ENCODE measurements at places on chromosomes 5 and 9. TPM values are rescaled to one million over a fixed set of nuclear protein-coding genes. Genes with fewer than 3 reads are reported as not detected.

Gene ANKDD1B
- total RNA-seq: not detected

Gene SLC22A5
- total RNA-seq: 3.8 TPM

Gene CENPK
- total RNA-seq: 58.6 TPM

Gene TMEM252
- not detected for total RNA-seq

Gene ARL14EPL
- total RNA-seq: not detected

Gene MEIKIN
- total RNA-seq: not detected

Gene SLC34A1
- total RNA-seq: not detected

Gene PCDHB13
- total RNA-seq: 1.8 TPM

Gene LCN15
- total RNA-seq: not detected

Gene CSF1R
- total RNA-seq: not detected

Gene ADAMTS2
- total RNA-seq: 0.11 TPM

Gene TTC16
- total RNA-seq: not detected

Gene CCNB1
- total RNA-seq: 444 TPM

Gene AP3B1
- total RNA-seq: 52.7 TPM

Gene SLC36A3
- total RNA-seq: not detected

Gene EQTN
- not detected for total RNA-seq

Gene CCNJL
- 7.6 TPM for total RNA-seq

Gene INPP5E
- total RNA-seq: 26.2 TPM

Gene ZNF462
- total RNA-seq: 40.5 TPM

Gene GCNT4
- total RNA-seq: 1.9 TPM

Gene AGXT2
- total RNA-seq: not detected

Gene SLC36A2
- not detected for total RNA-seq

Gene RGS3
- total RNA-seq: 19.8 TPM

Gene MXD3
- total RNA-seq: 19.4 TPM

Gene BASP1
- total RNA-seq: 394 TPM

Gene FBXO10
- total RNA-seq: 14.5 TPM

Gene HMGCS1
- total RNA-seq: 142 TPM

Gene HAPLN1
- total RNA-seq: 0.32 TPM

Gene PDE6A
- total RNA-seq: 0.39 TPM

Gene SLC6A7
- total RNA-seq: not detected

Gene PCDHA12
- 10.7 TPM for total RNA-seq

Gene STKLD1
- total RNA-seq: 0.52 TPM

Gene PCDHB7
- total RNA-seq: 2.3 TPM

Gene ZNF300
- 13.1 TPM for total RNA-seq

Gene BTNL9
- total RNA-seq: not detected
